ENCODE measurements at places on chromosomes 1 and 21.

DNA sequence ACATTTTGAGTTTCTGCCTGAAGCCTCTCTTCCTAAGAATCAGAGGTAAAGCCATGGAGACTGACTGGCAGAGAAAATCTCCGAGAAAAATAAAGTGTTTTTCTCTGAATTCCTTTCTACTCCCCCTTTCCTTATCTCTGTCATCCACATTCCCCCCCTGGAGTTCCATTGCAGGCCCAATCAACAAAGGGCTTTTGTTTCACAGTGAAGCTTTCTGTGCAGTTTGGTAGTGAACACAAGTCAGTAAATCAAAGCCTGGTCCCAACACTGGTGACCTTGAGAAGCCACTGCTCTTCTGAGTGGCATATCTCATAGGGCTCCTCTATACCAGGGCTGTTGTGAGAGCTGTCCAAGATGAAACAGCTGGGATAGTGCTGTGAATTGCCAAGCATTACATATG lies 228.4 kb downstream of the SEC16B start:
- no peak for DNase-seq

- no peak for DNase-seq
These were observed 326.3 kb upstream of the PKN2 start for GRCh38 chr1:88357729-88358128.

DNA sequence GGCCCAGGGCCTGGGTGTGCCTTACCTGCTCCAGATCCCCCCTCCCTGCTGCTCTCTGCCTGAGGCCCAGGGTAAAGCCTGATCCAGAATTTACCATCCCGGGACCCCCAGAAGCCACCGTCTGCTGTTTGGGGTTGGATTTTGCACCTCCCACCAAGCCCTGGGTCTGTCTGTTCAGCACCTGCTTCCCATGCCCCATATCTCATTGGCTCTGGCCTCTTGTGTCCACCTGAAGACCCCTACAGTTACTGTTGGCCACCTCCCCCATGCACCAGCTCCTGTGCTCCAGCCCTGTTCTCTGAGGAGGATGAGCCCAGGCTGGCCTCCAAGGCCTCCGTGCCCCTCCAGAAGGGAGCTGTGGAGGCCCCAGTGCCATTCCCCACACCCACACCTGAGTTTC lies 113.9 kb downstream of the GRIK3 start:
- no peak for DNase-seq

- DNase-seq, result no peak
These were observed 28.8 kb downstream of the TAF5L start for GRCh38 chr1:229596925-229597699.

GRCh38 chr1:41547781-41548560 lies 63.5 kb upstream of the EDN2 start:
- no peak for DNase-seq

DNA sequence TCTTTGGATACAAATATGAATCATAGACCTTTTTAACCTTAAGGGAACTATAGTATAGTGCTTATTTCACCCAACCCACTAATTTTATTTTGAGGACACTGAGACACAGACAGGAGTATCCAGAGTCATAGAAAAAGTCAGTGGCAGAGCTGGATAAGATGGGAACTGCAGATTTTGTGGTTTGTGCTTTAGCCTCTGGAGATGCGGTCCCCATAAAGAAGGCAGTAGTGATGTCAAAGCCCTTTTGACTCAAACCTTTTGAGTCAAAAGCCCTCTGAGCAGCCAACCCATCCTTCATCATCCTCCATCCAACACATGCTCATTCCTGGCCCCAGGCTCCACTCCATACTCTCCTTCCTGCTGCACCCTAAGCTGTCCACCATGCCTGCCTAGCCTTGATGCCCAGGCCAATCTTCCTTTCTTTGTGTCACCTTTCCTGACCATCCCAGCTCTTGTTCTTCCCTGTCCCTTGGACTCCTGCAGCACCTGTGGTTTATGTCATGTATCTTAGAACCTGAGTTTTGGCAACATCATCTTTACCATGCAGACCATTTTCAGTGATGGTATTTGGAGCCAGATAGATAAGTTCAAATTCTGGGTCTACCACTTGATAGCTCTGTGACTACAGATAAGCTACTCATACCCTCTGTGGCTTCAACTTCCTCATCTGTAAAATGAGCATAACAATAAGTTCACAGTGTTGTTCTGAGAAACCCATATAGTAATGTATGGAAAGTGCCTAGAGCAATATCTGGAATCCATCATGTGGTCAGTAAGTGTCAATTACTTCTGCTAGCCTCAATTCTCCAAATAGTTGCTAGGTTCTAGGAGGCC lies 20.1 kb downstream of the SLAMF1 start:
- no peak for DNase-seq

GRCh38 chr1:232883992-232884661 lies 66.3 kb upstream of the NTPCR start:
- no peak for DNase-seq

- no peak for DNase-seq
These were observed 78.3 kb downstream of the NDUFS5 start for GRCh38 chr1:39104158-39105060.

DNA sequence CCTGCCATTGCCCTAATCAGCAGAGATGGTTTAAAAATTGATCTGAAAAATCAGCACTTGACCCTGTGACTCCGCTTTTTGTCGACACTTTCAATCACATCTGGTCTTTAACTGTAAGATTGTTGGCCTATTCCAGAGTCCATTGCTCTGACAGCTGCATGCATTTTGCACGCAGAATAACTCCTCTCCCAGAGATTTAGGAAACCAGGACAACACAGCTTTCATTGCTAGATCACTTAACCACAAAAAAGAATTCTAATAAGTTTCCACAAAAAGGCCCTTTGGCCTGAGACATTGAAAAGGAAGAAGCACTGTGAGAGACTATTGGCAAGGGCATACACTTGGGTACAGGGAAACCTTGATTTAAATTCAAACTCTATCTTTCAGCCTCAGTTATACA lies 373.1 kb downstream of the TGFB2 start:
- no peak for DNase-seq

DNA sequence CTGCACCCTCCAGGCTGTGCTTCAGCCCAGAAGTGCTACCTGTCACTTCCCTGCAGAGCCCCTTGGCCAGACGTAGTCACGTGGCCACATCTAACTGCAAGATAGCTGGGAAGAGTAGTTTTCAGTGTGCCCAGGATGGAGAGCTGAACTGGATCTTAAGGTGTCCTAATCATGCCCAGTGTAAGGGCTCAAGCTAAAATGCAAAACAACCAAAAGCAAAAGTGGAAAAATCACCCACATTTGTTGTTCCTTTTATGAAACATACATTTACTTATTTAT lies 59.4 kb upstream of the ROR1 start:
- no peak for DNase-seq

DNA sequence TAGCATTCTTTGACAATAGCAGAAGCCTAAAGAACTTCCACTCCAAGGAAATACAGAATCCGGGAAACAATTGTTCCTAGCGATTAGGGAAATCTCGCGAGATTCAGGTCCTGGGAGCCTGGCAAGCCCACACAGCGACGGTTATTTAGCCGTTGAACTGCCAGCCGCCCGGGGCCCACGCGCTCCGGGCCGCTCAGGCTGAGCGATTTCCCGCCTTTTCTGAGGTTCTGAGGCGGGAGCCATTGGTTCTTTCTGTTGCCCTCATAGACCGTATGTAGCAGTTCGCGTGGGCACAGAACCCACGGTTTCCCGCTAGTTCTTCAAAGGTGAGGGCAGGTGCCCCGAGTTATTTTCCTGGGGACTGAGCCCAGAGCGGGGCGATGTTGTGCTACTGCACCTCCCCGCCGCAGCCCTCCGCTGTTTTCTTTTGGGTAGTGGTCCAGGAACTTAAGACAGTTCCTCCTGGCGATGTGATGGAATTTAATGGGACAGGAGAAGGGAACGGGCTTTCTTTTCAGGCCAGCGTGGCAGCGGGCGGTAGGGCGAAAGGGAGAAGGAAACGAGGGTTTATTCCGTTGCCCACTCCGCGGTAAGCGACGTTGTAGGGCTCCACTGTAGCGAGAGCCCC lies at the start of gene SYCP1:
SYCP1 (plus strand) TSS at position 171 of the 628 bp plus-strand sequence. CDS start 602 bp downstream, outside the sequence.
- no peak for DNase-seq

DNA sequence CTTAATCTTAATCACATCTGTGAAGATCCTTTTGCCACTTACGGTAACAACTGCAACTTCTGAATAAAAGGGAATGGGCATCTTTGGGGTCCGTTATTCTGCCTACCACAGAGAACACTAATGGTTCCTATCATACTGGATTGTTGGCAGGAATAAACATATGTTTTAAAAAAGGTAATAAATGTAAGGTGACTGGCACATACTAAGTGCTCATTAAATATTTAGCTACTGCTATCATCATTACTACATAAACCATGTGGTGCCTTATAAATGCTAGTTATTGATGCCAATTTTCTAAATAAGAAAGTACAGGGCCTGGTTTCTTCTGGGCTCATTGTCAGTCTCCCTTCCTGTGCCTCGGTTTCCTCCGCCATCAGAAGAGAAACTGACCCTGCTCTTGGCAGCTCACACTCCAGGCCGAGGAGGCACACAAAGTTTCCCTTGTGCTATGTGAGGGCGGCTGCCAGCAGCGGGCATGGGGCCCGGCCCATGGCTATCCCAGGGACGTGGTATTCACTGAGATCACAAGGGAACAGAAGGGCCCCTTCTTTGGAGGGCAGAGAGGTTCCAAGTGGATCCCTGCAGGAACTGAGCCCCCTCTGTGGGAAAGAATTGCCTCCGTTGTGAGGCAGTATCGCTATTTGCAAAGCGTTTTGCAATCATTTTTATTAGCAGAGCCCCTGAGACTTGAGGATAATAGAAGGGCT lies 26.2 kb downstream of the NAV1 start:
- no peak for DNase-seq

GRCh38 chr1:203368624-203369451 lies 17.9 kb upstream of the FMOD start:
- no peak for DNase-seq

DNA sequence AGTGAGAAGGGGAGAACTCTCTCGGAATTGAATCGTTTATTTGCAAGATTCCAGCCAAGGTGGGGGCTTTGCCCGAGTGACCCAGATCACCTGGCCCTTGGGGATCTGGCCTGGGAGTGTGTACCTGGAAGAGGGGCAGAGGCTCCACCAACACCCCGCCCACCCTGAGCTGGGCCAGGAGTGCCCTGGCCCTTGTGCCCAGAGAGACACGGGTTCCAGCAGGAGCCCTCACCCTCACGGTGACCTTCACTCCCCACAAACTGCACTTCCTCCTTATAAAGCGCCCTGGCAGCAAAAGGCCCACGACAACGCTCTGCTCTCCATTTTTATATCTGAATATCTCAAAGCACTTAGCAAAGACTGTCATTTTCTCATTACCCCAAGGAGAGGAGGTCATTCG lies 16.6 kb downstream of the CASZ1 start:
- DNase-seq, result no peak

- no peak for DNase-seq
These were observed 60.5 kb downstream of the CLIC4 start for GRCh38 chr1:24805534-24806301.

- DNase-seq, result no peak
These were observed 56.6 kb downstream of the SMYD2 start for GRCh38 chr1:214337511-214337910.

DNA sequence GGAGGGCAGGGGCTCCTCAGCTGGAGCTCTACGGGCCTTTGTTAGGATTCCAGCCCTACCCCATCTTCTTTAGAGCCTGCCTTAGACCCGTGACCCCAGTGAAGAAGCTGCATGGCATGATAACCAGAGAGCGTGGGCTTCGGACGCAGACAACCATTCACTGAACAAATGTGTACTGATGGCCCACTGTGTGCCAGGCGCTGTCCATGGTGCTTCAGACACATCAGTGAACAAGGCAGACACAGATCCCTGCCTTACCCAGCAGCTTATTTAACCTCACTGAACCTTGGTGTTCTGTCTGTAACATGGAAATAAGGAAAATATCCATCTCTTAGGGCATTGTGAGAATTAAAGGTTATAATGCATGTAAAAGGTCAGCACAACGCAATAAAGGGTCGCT lies 9.5 kb downstream of the CHIT1 start:
- no peak for DNase-seq
